ENCODE measurements at places on chromosomes 5 and 9. TPM values are rescaled to one million over a fixed set of nuclear protein-coding genes. Genes with fewer than 3 reads are reported as not detected.

The CCDC192 gene
- not detected for total RNA-seq

The SLC6A19 gene
- total RNA-seq = 0.34 TPM

DNA sequence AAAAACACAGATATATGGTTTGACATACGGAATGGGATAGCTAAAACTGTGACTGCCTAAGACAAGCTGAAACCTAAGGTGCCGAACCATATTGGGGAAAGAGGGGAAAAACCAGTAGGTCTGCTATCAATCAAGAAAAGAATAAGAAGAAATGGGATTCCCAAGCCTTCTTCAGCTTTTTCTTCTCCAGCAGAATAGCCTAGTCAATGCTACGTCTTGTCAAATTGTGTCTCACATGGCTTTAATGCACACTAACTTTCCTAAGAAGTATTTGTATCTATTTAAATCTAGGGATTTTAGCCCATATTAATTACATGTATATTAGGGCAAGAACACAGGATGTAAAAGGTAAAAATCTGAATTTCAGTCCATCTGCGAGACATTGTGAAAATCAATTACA is 797 bp upstream of the FBXO38 start:
- DNase-seq = no peak

- DNase-seq = no peak
These were observed 64.9 kb downstream of the SUSD1 start for GRCh38 chr9:112110094-112110776.

DNA sequence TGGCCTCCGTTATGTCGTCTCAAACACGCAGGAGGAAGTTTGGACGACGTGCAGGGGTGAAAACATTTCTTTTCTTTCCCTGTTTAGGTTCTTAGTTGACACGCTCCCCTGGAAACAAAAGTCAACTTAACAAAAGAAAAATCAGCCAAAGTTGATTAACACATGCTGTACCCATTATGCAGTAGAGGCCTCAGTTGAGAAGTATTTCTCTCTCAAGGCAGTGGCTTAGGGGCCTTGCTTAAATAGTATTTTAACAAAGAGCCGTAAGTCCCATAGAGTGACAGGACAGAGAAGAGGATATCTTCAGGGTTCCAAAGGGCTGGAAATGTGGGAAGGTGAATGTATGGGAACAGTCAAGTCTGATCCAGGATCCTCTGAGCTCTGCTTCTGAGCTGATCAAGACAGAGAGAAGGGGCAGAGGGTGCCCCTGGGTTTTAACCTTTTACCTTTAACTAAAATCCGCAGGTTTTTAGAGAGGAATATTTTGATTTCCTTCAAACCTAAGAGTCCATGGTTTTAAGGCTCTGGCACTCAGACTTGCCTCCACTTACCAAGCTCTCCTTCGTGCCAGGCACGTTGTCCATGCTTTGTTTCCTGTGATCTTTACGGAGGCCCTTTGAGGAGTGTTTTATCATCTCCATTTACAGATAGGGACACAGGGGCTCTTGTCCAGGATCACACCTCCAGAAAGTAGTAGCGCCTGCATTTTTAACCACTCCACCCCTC is 629 bp upstream of the CD74 start:
- DNase-seq = no peak

GRCh38 chr9:2919347-2919746 is 75.5 kb upstream of the PUM3 start:
- DNase-seq = no peak

GRCh38 chr9:21965401-21965951 is 28.7 kb downstream of the CDKN2A start:
- DNase-seq = peak; percentile 65

All from pancreas (tissue), 10 donors.